NCI-H2029 (cell line): ENCODE measurements at places on chromosomes 5 and 9.

- DNase-seq = no peak
These were observed at the start of gene CSF1R for GRCh38 chr5:150085950-150086715. CSF1R (minus strand) TSS chr5:150086554; CDS start chr5:150086427, 127 bp downstream.

- DNase-seq = no peak
These were observed 92.9 kb upstream of the PIK3R1 start for GRCh38 chr5:68122439-68123328.

DNA sequence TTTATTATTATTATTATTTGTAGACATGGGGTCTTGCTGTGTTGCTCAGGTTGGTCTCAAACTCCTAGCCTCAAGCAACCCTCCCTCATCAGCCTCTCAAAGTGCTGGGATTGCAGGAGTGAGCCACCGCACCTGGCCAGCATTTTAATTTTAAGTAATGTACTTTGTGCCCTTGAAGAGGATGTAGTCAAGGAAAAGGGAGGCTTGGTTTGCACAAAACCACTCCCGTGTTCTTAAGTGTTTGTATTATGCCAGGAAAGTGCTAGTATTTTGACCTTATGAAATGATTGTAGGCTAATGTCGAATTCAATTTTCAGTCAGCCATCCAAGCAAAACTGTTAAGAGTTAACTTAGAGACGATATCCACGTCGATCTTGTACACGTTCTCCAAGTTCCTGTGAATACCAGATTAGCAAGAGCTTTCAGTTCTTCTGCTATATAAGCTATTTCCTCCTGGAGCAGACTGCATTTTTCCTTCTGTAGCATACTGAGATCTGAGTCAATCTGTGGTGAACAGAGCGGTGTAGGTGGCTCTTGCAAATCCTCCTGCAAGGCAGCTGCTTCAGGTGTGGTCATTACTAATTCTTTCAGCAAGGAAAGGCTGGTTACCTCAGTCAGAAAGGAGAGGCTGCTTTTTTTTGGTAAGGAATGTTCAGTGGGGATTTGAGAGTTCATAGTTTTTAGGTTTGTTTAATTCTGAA is 23.7 kb downstream of the CCDC171 start:
- no peak for DNase-seq

GRCh38 chr5:146947181-146947941 is 68.8 kb upstream of the PPP2R2B start:
- DNase-seq = peak; percentile 73

- DNase-seq = no peak
These were observed 63.9 kb downstream of the FAM114A2 start for GRCh38 chr5:153974813-153975163.

- DNase-seq = no peak
These were observed 149.5 kb downstream of the ADAMTSL1 start for GRCh38 chr9:18623221-18624079.

DNA sequence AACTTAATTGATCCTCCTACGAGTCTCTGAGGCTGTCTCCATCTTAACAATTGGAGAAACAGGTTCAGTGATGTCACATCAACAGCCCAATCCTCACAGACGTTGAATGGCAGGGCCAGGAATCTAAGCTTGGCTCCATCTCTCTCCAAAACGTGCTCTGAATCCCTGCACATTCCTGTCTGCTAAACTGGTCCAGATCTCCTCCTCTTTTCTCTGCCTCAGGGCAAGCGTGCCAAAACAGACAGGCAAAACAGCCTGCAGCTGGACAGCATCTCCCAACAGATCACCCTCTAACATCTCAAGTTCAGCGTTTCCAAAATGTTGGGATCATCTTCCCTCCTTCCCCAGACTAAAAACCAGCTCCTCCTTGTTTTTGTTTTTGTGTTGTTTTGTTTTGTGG is 6.6 kb downstream of the FBP1 start:
- no peak for DNase-seq

- no peak for DNase-seq
These were observed 3.2 kb downstream of the SH3PXD2B start for GRCh38 chr5:172450861-172451695.

DNA sequence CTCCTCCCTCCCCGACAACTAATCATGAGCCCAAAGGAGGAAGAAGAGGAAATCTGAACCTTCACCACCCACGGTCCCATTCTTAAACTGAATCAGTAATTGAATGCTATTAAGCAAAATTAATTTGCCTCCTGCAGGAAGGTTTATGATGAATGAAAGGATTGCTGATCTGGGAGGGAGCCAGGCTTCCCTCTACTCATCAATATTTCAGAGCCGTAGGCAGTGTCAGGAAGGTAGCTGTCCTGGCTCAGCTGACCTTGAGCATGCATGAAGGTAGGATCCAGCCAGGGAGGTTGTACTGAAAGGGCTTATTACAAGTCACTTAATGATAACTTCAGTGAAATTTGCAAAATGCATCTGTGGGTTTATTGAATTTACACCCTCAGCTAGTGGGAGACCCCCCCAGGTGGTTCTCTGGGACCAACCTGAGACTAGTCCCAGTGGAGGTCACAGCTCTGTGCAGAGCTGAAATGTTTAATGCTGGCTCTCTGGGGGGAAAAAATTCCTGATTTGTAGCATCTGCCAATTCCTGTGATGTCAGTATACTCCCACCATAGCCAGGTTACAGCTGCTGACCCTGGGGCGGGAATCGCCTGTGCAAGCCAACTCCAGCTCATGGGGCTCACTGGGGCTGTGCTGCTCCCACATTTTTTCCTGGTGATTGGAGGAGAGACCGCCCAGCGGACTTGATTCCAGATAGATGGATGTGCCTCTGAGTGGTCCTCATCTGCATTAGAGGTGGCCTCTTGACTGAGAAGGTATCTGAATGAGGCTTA is 47.9 kb upstream of the NCS1 start:
- no peak for DNase-seq

DNA sequence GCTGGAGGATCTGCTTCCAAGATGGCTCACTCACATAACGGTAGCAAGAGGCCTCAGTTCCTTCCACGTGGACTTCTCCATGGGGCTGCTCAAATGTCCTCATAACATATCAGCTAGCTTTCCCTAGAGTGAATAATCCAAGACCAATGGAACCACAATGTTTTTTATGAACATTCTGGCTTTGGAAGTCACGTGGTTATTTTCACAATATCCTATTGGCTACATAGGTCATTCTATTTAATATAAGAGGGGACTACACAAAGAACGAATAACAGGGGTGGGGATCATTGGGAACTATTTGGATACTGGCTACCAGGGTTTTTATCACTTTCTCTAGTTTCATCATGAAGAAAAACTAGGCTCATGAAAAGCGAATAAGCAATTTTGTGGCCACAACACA is 81.4 kb downstream of the ZNF622 start:
- no peak for DNase-seq

DNA sequence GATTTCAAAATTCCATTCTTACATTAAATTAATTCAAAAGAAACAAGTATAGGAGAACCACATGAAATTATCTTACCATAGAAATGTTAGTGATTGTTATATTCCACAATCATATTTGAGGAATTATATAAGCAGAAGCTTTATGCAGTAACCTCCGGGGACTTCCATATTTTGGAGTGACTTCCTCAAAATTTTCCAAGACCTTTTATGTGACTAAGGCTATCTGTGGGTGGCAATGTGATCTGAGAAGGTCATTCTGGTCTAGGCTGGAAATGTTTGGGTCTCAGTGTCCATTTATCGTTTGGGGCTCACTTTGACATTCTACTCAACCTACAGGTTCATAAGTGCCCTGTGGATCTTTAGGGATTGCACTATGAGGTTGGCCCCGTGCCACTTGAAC is 776.6 kb downstream of the CDH12 start:
- no peak for DNase-seq
